ENCODE measurements at places on chromosomes 2 and 18. TPM values are rescaled to one million over a fixed set of nuclear protein-coding genes. Genes with fewer than 3 reads are reported as not detected.

Gene TEX261
- total RNA-seq = 35.1 TPM

- no peaks in the 10 kb centered on the region for H3K4me1 ChIP-seq
- no peak overlapping the region for H3K27ac ChIP-seq
- no peak for DNase-seq
- no peak overlapping the region for H3K4me3 ChIP-seq
- H3K36me3 ChIP-seq = no peaks in the 10 kb centered on the region
These were observed 245.7 kb downstream of the TWIST2 start for GRCh38 chr2:239093542-239093941.

Gene PDE1A
- 16.8 TPM for total RNA-seq

DNA sequence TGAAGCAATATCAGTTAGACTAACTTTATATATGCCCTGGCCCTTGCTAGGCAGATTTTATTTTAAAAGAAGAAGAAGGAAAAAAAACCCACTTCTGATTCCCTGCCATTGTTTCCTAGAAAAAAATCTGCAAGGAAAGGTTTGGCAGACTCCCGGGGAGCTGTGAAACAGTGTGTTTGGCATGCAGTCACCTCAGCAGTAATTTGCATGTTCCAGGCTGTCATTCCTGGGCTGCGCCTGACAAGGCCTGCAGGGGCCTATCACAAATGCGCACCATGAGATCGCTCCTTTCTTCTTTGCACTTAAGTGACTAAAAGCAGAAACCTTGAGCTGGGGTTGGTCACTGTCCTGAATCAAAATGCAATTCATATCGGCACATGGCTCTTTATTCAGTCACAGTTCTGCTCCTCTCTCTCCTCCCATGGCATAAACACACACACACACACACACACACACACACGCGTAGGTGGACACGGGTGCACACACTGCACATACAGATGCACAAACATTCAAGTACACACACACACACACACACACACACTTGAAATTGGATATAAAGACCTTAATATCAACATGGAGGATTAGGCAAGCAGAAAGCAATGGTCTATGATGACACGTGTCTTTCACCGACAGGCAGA lies 172.8 kb downstream of the MYT1L start:
- no peaks in the 10 kb centered on the region for H3K36me3 ChIP-seq
- no peak overlapping the region for H3K27ac ChIP-seq
- H3K4me3 ChIP-seq = no peak overlapping the region
- H3K27me3 ChIP-seq = peaks cover 3% of the 10 kb centered on the region
- DNase-seq = no peak
- H3K4me1 ChIP-seq = no peaks in the 10 kb centered on the region

DNA sequence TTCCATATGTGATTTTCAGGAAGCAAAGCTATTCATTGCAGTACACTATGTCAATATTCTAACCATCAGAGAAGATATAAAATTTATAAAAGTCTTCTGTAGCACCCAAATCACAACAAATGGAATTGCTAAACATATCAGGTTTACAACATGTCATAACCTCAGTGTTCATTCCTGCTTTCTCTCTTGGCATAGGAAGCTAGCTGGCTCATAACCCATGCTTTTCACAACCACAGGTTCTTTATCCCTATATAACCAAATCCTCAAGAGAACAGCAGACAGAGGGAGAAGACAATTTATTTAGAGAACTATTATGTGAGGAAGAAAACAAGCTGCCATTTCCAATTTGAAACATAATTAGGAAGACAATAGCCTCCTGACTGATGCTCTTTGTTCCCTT lies 997.0 kb upstream of the ACVR2A start:
- no peaks in the 10 kb centered on the region for H3K36me3 ChIP-seq
- no peaks in the 10 kb centered on the region for H3K4me1 ChIP-seq
- DNase-seq = no peak
- H3K27ac ChIP-seq = no peak overlapping the region

- DNase-seq = no peak
- H3K27me3 ChIP-seq = no peaks in the 10 kb centered on the region
- H3K36me3 ChIP-seq = peaks cover 59% of the 10 kb centered on the region
- H3K4me3 ChIP-seq = no peak overlapping the region
- H3K4me1 ChIP-seq = no peaks in the 10 kb centered on the region
These were observed 9.0 kb downstream of the METTL21A start for GRCh38 chr2:207616185-207616584.

- H3K4me1 ChIP-seq = peaks cover 20% of the 10 kb centered on the region
- no peak overlapping the region for H3K27ac ChIP-seq
- H3K36me3 ChIP-seq = no peaks in the 10 kb centered on the region
- H3K4me3 ChIP-seq = no peak overlapping the region
- H3K27me3 ChIP-seq = no peaks in the 10 kb centered on the region
These were observed 174.8 kb downstream of the EN1 start for GRCh38 chr2:118672571-118673158.

DNA sequence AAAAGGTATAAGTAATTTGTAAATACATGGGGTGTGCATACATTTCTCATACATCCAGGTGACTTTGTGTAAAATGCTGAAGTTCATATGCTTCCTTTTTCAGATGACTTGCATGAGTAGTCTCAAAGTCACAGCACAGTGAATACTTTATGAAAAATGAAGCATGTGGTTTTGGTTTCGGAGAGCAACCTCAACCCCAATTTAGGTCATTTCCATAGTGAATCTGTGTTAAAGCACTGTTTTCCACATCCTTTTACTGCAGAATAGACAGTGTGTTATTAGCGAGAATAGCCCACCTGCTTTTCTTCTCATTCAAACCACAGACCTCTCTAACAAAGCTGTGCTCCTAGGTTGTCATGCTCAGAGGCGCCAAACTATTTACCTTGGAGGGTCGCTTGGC lies 204.4 kb upstream of the RASGRP3 start:
- H3K27me3 ChIP-seq = no peaks in the 10 kb centered on the region
- H3K4me1 ChIP-seq = no peaks in the 10 kb centered on the region
- no peak for DNase-seq
- peaks cover 41% of the 10 kb centered on the region for H3K36me3 ChIP-seq

DNA sequence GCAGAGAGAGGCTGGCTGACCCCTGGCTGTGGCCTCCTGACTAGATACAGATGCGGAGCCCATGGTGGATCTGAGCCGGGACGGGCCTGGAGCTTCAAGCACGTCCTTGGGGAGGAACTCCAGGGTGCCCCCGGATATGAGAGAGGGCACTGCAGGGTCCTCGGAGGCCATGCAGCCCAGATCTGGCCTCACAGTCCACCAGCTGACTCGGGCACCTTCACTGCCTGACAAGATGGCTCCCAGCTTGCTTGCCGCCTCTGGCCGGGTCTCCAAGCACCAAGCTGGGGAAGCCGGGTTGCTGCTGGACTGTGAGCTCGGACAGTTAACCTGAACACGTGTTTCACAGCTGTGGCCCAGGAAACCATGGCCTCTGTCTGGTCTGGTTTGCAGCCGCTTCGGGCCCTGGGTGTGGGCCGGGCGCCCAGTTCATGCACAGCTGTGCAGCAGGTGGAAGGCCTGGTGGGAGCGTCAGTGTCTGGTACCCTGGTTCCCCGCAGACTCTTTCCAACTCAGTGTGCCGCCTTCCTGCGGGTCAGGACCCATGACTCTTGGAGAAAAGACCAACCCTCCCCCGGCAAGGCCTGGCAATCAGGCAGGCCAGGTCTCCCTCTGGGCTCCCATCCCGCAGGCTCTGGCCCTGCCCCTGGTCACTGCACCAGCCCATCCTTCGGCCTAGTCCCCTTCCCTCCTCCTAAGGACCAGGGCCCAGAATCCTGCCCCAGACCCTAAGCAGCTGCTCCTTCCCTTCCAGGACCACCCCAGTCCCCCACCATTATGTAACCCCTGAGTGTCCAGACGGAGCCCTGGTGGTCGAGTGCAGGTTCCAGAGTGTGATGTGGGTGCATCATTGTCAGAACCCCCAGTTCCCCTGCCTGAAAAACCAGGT lies 74.6 kb upstream of the OTOS start:
- no peak overlapping the region for H3K4me3 ChIP-seq
- no peaks in the 10 kb centered on the region for H3K27me3 ChIP-seq
- no peak overlapping the region for H3K27ac ChIP-seq
- no peaks in the 10 kb centered on the region for H3K4me1 ChIP-seq

DNA sequence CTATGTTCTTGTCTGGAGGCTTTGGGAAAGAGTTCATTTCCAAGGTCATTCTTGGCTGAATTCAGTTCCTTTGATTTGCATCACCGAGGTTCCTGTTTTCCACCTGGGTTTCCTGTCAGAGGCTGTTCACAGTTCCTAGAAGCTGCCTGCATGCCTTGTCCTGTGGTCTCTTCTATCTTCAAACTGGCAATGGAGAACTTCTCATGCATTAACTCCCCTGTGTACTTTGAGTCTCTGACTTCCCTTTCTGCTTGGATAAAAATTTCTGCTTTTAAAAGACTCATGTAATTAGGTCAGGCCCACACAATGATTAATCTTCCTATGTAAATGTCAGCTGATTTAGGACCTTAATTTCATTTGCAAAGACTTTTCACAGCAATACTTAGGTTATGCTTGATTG lies 499.3 kb upstream of the FANCL start:
- DNase-seq = no peak
- H3K36me3 ChIP-seq = no peaks in the 10 kb centered on the region
- no peaks in the 10 kb centered on the region for H3K4me1 ChIP-seq
- no peak overlapping the region for H3K4me3 ChIP-seq

GRCh38 chr2:73870084-73870483 lies 22.7 kb upstream of the ACTG2 start:
- H3K27me3 ChIP-seq = no peaks in the 10 kb centered on the region
- no peak overlapping the region for H3K4me3 ChIP-seq
- no peak overlapping the region for H3K27ac ChIP-seq
- DNase-seq = peak; percentile 88

Data from heart left ventricle (tissue), 16 donors.